ENCODE measurements at places on chromosomes 7 and 10. TPM values are rescaled to one million over a fixed set of nuclear protein-coding genes. Genes with fewer than 3 reads are reported as not detected.

DNA sequence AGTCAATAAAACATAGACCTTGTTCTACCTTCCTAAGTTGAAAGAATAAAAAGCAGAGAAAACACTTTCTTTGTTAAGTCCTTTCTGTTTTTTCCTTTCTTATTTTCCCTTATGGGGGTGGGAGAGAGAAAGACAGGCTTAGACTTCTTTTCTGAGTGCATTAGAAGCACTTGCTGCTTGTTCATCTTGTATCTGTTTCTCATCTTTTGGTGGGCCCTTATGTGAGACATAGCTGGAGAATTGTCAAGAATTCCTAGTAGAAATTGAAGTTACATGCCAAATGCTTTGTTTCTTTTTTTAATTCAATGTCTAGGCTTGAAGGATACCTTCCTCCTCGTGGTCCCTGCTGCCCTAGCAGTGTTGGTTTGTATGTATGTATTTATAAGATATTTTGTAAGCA, 6.7 kb downstream of the EIF4EBP2 start:
- no peak for DNase-seq

- no peak for DNase-seq
Measured at GRCh38 chr7:15168489-15168888, 265.9 kb upstream of the DGKB start.

DNA sequence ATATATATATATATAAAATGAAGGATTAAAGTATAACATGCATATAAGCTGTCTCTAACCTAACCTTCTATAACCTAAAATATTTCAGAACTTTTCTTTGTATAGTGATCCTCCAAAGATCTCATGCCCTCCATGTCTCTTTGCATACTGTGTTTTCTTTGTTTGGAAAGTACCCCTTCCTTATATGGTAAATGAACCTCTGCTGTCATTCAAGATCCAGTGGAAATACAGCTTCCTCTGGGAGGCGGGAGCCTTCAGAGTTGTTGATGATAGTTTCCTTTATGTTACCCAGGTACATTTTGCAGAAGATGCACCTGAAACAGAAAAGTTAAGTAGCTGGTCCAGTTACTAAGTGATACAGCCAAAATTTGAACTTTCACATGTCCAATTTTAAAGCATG, 233.3 kb upstream of the FOXP2 start:
- no peak for DNase-seq

DNA sequence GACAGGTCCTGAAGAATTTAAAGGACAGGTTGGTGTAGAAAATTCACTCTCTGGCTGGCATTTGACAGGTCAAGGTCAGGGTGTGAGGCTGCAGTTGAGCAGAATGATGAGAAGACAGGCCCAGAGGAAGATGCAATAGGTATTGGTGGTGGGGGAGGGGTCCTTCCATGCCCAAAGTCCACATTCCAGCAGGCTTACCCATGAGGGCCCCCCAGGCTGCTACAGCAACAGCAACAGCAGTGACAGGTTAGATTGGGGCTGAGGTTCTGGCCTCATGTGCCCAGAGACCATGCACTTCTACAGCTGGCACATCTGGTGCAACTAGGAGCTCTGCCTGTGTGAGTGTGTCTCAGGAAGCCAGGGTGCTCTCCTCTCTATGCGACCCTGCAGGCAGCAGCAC, 223.5 kb upstream of the GHITM start:
- no peak for DNase-seq

GRCh38 chr10:47264797-47265281, 35.2 kb upstream of the GDF10 start:
- no peak for DNase-seq

- no peak for DNase-seq
Measured at GRCh38 chr10:70843776-70844489, 28.2 kb downstream of the SGPL1 start.

DNA sequence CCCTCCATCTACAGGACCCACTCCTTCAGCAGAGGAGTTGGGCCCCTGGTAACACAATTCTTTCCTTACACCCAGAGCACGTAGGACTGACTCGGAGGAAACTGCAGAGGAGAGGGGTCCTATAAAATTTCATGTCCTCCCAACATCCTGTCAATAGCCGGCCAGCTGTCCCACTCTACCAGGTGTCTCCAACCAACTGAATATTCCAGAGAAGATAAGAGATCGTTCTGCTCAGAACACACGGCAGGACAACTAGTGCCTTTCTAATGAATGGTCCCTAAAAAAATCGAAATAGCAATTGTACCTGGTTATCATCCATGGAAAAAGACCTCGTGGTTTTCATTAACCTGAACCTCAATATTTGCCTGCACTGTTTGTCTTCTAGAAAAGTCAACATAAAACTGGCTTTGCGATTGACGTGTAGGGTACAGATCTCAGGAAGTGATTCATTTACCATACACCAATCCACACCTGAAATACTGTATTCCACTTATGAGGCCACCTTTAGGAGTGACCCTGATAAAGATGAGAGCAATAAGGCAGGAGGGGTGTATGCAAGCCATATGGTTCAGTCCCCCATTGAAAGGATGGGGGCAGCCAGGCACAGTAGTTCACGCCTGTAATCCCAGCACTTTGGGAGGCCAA, 111.7 kb downstream of the PARP12 start:
- no peak for DNase-seq

DNA sequence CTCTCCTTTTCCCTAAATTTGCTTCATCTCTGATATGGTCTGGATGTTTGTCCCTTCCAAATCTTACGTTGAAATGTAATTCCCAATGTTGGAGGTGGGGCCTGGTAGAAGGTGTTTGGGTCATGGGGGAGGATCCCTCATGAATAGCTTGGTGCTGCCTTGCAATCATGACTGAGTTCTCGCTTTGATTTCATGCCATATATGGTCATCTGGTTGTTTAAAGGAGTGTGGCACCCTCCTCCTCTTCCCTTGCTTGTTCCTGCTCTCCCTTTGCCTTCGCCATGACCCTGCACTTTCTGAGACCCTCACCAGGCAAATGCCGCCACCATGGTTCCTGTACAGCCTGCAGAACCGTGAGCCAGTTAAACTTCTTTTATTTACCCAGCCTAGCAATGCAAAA, 14.5 kb downstream of the NOBOX start:
- DNase-seq = no peak

DNA sequence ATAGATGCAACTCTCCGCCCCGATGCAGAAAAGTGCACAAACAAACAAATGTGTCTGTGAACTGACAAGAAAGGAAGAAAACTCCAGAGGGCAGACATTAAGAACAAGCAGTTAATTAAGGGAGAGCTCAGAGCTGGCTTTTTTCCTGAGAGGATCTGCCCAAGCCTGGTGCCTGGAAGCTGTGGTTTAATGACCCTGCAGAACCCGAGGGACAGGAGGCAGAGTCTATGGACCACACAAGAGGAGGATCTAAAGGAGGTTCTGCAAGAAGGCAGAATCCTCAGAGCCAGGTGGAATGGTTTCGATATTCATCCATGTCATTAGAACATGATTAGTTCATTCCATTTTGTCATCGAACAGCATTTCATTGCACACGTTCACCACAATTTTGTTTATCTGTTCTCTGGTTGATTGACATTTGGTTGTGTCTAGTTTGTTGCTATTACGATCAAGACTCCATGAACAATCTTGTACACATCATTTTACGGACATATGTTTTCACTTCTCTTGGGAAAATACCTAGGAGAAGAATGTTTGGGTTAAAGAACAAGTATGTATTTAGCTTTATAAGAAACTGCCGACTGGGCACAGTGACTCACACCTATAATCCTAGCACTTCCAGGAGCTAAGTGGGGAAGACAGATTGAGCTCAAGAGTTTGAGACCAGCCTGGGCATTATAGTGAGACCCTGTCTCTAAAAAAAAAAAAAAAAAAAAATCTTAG, 560.2 kb downstream of the CALN1 start:
- DNase-seq = no peak

The RBM20 gene
- total RNA-seq = 1.3 TPM

The ZNF25 gene
- 17.7 TPM for total RNA-seq

The LIPF gene
- not detected for total RNA-seq

The STEAP1B gene
- total RNA-seq = 20.5 TPM

The SPACDR gene
- 1.5 TPM for total RNA-seq

All from tibial nerve (tissue), 4 donors.